ENCODE measurements at places on chromosomes 6 and 20.

GRCh38 chr6:159777240-159777904 lies 12.0 kb downstream of the TCP1 start:
- no peak for DNase-seq

- no peak for DNase-seq
Measured at GRCh38 chr20:36084897-36085613, 69.5 kb upstream of the EPB41L1 start.

GRCh38 chr6:12160326-12160725 lies 129.8 kb upstream of the EDN1 start:
- DNase-seq: no peak

DNA sequence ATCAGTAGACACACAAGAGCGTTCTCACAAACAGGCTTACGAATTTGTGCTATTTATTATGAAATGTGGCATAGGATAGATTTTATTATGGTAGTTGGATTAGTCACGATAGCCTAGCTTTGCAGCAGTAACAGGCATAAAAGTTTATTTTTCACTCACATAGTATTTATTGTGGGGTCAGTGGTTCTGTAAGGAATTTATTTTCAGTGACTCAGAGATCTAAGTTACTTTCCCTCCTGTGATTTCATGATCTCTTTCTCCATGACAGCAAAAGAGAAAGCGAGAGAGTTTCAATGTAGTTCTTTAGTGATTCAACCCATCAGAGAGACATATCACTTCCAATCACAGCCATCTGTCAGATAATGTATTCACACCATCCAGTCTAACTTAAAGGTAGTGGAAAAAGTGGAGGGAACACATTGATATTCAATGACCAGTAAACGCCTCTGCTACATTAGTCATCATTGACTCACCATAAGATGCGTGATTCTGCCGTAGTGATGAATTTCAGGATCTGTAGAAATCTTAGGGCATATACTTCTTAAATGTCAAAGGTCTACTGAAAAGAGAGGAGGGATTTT lies 605.5 kb downstream of the HDGFL1 start:
- no peak for DNase-seq

DNA sequence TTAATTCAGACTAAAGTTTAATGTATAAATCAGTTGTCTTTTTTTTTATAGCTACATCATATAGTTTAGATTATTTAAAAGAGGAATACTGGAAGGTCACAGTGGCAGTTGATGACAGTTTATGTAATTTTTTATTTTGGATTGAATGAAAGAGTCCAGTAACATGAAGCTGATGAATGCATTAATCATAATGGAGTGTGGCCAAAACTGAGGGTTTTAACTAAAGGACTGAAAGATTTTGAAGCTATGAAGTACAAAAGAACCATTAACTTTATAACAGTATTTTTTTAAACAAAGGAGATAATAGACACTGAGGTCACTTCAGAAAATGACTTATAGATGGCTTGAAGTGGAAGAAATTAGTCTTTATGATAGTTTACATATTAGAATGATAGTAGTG lies 41.3 kb downstream of the TRMT11 start:
- DNase-seq: no peak

- no peak for DNase-seq
Measured at GRCh38 chr20:46012921-46013320, 4.2 kb downstream of the MMP9 start.

DNA sequence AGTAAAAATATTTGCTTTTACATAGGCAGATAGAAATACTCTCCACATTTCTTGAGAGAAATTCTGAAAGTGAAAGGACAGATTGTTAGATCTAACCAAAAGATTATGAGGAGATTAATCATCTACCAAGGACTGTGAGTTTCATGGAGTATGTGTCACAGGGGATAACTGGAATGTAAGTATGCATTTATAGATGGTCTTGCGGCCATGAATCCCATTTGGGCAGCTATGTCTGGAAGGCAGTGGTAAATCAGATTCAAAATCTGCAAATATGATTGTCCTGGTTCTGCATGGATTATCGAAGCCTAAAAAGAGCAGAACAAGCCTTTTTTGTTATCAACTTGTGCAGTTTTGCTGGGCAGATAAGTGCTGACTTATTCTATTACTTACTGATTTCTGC lies 293.8 kb downstream of the RFPL4B start:
- no peak for DNase-seq

DNA sequence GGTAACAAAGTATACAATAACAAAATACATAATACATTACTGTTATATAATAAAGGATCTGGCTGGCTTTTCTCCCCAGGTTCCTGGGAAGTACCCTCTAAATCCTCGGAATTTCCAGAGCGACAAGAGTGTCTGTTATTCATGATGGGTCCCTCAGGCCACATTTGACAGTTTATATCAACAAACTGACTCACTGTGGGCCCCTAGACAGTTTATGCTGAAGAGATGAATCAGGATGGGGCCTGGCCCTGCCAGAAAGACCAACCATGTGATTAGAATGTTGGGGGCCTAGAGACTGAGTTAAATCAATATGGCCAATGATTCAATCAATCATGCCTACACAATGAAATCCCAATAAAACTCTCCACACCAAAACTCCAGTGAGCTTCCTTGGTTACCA lies 13.5 kb downstream of the USP45 start:
- DNase-seq: no peak

DNA sequence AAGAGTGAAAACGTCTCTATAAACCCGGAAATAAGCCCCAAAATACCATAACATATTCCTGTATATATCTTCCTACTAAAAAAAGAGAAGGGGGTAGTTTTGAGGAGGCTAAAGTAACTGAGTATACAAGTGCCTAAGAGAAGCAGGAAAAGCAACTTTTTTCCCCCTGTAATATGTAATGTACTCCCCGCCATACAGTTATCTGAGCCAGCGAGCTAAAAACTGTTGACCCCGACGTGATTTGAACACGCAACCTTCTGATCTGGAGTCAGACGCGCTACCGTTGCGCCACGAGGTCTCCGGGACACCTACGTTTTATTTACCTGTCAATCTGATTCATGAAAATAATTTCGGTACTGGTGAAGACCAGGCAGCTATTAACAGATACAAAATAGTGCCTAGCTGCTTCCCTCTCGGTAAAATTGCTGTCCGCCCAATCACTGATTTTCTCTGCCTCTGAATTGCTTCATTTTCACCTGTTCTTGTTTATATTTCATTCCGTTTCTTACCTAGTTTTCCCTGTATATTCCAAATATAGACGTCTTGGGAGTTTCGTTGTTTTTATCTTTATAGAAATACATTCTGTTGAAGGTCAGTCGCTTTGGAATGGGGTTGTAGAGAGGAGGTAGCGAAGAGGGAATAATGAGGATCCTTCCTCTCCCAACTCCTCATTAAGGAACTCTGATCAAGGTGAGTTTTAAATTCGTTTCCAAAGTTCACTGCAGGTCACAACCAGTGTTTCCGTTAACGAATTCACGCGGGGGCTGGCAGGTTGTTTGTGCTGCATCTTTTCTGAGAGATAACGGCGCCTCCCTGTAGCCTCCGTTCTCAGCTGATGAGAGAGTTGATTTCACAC lies 33.6 kb upstream of the BTN3A2 start:
- DNase-seq: no peak

DNA sequence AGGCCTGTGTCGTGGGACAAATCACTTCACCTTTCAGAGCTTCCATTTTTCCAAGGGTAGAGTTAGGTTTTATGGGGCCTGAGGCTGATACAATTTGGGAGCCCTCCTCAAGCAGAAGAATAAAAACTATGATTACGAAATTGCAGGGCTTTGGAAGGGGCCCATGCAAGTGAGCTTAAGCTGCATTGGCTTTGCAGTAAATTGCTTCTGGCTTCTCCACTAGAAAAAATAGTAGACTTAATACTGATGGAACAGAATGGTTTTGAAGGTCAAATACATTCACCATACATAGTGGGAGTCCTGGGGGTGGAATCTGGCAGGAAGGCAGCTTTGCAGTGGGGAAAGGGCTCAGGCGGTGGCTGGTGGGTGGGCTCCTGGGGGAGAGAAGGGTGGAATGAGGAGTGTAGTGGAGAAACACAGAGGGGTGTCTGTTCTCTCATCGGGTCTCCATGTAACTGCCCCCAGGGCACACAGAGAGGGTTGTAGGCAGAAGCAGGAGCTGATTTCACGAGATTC lies 55.9 kb upstream of the RNF24 start:
- no peak for DNase-seq

GRCh38 chr6:152595499-152595898 lies 41.7 kb downstream of the SYNE1 start:
- no peak for DNase-seq

GRCh38 chr20:16216914-16217230 lies 356.4 kb downstream of the KIF16B start:
- no peak for DNase-seq

DNA sequence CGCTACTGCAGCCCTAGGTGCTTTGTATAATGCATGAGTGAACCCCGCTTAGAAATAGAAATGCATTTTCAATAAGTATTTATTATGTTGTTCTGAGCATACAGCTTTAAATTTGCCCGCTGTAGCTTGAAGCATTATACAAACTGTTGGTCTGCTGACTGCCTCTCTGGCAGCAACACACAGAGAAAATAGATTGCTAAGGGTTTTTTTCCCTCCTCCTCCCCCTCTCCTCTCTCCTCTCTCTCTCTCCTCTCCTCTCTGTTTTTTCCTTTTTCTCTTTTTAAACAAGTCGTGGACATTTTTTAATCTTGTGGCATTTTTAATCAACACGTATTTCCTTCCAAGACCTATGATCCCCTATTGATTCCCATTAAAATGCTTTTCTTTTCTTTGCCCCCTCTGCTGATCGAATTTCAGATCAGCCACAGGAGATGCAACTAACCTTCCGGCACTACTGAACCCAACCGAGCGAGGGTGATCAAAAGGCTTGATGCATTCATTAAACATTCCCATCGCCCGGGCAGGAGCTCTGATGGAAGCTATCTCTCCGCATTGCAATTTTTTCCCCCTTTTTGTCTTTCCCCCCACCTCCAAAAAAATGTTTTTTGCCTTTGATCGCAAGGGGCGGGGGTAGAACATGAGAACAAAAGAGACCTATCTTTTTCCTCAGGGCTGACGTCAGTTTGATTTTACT lies 90.7 kb upstream of the ARID1B start:
- no peak for DNase-seq

- no peak for DNase-seq
Measured at GRCh38 chr6:159904497-159904911, 13.7 kb downstream of the MAS1 start.

DNA sequence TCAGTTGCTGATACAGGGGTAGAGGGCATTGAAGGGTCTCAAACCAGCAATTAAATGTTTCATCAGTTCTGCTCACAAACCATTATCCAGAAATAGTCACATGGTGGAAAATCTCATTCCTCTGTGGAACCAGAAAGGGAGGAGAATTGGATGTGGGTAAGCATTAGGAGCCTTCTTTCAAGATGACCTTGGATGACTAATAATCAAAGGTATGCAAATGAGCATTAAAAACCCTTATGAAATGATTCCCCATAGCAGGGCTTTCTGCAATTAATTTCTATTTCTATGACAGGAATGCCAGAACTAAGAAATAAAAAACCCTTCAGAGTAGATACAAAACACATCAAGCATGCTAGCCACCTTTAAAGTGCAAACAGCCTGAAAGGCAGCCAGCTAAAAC lies 37.4 kb upstream of the HCRTR2 start:
- DNase-seq: no peak

GRCh38 chr20:61052195-61052750 lies 199.8 kb upstream of the CDH4 start:
- DNase-seq: no peak

GRCh38 chr6:2403546-2403945 lies 158.1 kb upstream of the GMDS start:
- DNase-seq: no peak

- no peak for DNase-seq
Measured at GRCh38 chr6:53310771-53311585, 37.8 kb downstream of the ELOVL5 start.
